ENCODE measurements at places on chromosomes 12 and 14.
A peak's percentile ranks its signal among the peaks of the same experiment; 100 is the strongest.

- no peak for DNase-seq
These were observed 69.9 kb downstream of the RAD51B start for GRCh38 chr14:67889455-67889854.

GRCh38 chr14:92952481-92953298 lies 29.7 kb downstream of the CHGA start:
- DNase-seq = no peak

- DNase-seq = no peak
These were observed 24.8 kb downstream of the FOS start for GRCh38 chr14:75303381-75303789.

DNA sequence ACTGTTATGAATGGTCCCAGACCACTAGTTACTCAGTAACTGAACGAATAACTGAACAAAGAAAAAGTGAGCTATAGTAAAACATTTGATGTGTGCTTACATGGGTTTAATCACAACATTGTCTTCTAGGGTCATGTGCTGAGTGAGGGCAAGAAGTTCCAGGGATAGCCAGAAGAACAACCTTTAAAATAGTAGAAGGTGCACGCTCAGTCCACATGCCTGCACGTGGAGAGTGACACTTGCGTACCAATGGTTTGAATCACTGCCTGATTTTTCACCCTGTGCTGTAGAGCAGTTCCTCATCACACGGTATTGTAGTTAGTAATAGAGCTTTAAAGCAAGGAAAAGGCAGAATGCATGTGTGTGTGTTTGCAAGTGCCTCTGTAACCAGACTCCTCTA lies 224.2 kb downstream of the EGLN3 start:
- DNase-seq = no peak

GRCh38 chr14:102939329-102939728 lies 16.9 kb downstream of the AMN start:
- no peak for DNase-seq

GRCh38 chr14:20494935-20495766 lies 10.2 kb upstream of the RNASE10 start:
- peak; percentile 58 for DNase-seq

DNA sequence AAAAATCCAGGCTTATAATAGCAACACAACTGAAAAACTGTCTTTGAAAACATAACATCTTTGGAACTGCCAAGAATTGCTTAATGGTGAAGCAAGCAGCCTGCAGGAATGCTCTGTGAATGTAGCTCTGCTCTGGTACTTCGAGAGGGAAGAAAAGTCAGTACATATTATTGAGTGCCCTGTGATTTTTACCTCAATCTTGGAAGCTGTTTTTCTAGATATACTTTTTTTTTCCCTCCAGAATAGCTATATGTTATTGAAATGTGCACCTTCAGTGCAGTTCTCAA lies 508.1 kb downstream of the PCNX1 start:
- DNase-seq = no peak

- no peak for DNase-seq
These were observed 100.9 kb downstream of the DICER1 start for GRCh38 chr14:95056476-95056875.

- DNase-seq = no peak
These were observed 34.1 kb downstream of the ACADS start for GRCh38 chr12:120759591-120760348.

- DNase-seq = no peak
These were observed 38.0 kb downstream of the IQSEC3 start for GRCh38 chr12:104551-105081.

DNA sequence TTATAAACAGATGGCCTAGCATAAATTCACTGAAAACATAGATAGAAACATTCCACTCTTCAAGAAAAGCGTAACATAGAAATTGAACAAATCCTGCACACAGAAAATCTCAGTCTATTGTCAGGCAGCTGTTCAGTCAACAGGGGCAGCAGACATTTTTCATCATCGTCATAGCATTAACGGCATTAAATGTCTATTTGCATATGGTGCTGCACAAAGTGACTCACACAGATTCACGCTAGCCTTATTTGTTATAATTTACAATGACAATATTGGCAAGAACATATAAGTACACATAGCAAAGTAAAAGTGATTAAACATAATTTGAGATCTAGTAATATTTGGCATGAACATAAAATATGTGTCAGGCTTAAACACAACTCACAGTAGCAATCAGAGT lies 95.7 kb downstream of the CEP128 start:
- no peak for DNase-seq
